ENCODE measurements at places on chromosomes 2 and 18.

GRCh38 chr2:109174626-109175349 is 45.8 kb downstream of the SH3RF3 start:
- DNase-seq: no peak

DNA sequence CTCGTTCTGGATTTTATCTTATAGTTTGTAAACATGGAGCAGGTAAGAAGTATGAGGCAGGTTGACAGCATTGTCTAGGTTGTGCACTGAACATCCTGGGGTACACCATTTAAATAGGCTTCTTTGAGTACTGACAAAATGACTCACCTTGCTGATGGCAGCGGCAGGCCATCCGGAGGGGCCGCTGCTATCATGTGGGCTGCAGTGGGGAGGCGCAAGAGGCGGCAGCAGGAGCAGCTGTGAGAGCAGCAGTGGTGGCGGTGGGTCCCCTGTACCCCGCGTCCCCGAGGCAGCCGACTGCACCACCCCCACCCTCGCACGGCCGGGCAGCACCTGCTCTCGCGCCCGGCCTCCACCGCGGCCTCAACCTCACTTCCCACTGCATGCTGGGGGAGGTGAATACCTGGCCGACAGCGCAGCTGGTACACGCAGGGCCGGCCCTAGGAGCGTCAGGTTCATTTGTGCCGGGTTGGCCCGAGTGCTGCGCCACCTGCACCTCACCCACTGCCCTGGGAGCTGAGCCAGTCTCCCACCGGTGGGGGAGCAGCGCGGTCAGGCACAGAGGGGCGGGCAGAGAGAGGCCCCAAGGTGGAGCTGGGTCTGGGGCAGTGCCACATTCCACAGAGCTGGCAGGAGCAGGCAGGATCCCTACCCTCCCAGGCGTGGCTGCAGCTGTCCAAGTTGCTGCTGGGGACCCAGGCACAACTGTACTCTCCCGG is 154.5 kb upstream of the RBMS1 start:
- no peak for DNase-seq

- DNase-seq: no peak
Observed at GRCh38 chr2:163778045-163778781, 42.4 kb upstream of the FIGN start.

DNA sequence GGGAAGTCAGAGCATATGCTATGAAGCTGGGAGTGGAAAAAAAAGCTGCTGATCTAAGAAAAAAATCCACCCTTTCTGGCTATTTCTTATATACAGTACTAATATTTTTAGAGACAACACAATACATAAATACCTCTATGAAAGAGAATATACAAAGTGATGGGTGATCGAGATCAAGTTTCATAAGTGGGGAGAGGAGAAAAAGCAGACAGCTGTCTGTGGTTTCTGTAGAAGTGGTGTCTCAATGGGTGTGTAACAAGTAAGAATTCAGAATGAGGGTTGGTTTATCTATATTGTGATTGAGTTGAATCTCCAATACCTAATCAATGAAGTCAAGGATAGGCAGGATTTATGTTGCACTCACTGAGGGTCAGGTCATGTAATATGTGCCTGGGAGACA is 191.0 kb downstream of the HNMT start:
- no peak for DNase-seq

GRCh38 chr2:127381762-127382161 is 6.0 kb downstream of the MAP3K2 start:
- no peak for DNase-seq

DNA sequence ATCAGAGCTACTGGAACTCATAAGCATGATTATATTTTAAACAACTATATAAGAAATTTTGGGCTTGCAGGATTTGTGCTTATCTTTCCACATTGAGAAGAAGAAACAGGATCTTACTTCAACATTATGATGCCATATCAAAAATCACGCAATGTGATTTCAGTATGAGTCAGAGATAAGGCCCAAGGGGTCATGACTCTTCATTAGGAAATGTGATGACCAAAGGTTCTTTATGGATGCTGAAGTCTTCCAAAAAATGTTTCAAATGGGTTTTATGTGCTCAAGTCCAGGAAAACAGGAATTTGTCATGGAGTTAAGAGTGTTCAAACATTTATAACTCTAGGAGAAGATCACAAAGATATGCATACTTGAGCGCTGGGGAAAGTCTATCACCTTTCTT is 7.8 kb upstream of the SERPINB2 start:
- no peak for DNase-seq

DNA sequence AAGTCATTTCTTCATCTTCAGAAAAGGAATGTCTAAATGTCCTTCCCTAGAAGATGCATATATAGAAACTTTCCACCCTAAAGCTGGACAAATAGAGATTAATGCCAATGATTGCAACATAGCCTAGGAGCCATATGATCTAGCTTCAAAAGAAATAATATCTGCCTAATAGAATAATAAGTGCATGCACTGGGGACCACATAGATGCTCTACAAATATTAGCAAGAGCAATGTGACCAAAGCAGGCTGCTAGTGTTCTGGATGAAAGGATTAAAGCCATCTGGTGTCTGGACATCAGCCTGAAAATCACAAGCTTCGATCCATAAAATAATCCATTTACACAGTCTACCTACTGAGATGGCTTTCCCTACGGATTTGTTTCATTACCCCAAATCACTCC is 280.1 kb upstream of the KLHL14 start:
- no peak for DNase-seq

DNA sequence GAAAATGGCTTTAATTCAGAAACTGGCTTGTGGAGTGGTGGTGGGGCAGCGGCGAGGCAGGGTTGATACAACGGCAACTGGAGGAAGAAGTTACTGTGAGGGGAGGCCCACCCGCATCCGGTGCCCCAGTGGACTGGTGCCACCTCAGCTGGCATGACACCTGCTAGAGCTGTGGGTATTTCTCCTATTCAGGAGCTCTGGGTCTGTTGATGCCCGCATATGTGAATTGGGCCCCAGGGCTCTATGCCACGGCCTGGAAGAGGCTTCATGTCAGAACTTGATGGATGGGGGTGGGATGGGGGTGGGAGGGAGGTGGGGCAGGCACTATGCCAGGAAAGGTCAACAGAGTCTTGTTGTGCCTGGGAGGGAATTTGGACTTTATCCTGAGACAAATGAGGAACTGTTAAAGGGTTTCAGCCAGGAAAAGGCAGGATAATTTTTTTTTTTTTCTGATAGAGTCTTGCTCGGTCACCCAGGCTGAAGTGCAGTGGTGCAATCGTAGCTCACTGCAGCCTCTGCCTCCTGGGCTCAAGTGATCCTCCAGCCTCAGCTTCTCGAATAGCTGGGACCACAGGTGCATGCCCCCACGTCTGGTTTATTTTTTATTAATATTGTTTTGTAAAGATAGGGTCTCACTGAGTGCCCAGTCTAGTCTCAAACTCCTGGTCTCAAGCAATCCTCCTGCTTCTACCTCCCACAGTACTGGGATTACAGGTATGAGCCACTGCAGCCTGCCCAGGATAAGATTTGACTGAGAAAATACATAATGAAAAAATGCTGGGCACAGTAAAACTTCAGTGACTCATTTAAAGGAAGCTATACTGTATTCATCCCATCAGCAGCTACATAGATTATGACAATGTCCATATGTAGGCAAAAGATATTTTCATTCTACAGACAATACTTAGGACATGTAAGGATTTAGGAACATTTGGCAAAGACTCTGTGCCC is 52.6 kb downstream of the SH2D6 start:
- DNase-seq: no peak

DNA sequence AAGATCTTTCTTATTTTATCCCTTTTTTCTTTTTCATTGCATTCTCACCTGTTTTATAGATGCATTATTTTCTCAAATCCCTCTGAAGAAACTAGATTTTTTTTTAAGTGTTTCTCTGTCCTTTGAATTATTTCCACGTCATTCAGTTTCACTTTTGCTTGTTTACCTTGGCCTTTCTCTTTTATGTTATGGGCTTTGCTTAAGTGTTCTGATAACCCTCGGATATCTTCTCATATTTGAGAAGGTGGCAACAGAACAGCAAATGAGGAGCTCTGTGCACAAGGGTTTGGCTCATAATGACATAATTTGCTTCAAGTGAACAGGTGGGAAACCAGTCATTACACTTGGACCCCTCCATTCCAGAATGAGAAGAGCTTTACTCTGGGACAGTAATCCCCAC is 111.9 kb downstream of the C1D start:
- DNase-seq: no peak

DNA sequence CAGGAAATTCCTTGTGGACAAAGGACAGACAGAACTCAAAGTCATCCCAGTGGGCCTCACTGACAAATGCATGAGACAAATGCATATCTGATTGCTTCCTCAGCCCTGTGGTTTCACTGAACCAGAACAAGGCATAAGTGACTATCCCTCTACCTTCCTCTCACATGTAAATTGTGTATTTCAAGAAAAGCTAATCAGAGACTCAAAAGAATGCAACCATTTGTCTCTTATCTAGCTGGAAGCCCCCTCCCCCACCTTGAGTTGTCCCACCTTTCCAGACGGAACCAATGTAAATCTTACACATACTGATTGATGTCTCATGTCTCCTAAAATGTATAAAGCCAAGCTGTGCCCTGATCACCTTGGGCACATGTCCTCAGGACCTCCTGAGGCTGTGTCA is 102.0 kb upstream of the TMEM200C start:
- DNase-seq: no peak

- no peak for DNase-seq
Observed at GRCh38 chr2:134838143-134838620, at the start of gene ACMSD. ACMSD (plus strand) TSS chr2:134838616; CDS start chr2:134838683, 67 bp downstream.

DNA sequence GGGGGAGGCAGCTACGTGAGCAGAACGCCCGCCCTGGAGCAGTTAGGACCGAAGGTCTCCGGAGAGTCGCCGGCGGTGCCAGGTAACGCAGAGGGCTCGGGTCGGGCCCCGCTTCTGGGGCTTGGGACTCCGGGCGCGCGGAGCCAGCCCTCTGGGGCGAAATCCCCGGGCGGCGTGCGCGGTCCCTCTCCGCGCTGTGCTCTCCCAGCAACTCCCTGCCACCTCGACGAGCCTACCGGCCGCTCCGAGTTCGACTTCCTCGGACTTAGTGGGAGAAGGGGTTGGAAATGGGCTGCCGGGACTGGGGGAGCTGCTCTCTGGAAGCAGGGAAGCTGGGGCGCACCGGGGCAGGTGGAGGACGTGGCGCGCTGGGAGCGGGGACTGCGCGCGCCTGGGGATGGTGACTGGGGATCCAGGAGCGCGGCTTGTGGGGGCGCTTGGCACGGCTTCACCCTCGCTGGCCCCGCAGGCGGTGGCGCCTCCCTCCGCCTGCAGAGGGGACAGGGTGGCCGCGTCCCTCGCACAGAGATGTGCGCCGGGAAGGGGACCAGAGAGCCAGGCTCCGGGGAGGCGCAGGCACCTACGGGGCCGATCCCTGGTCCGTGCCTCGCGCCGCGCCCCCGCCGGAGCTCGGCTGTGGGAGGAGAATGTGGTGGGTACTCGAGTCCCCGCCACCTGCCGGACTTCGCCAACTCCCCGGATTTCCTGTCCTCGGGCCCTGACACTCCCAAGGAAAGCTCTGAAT is 688 bp downstream of the CDH20 start:
- no peak for DNase-seq

DNA sequence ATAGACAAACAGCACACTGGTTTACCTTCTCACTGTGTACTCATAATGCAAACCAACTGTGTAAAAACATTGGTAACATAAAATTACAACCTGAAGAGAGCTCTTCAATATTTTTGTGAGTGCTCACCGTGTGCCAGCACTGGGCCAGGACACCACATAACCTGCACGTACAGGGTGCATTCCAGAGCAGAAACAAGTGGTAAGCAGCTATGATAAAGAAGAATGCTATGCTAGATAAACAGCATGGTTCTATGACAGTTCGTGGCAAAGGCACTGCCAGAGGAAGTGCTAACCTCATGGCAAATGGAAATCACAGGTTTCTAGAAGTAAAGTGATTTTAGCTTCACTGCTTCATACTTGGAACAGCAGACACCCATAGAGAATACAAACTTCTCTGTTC is 343.5 kb downstream of the MTX2 start:
- no peak for DNase-seq

- no peak for DNase-seq
Observed at GRCh38 chr18:6109743-6110142, 214.4 kb upstream of the TMEM200C start.

GRCh38 chr18:62332964-62333695 is 8.0 kb downstream of the TNFRSF11A start:
- no peak for DNase-seq

DNA sequence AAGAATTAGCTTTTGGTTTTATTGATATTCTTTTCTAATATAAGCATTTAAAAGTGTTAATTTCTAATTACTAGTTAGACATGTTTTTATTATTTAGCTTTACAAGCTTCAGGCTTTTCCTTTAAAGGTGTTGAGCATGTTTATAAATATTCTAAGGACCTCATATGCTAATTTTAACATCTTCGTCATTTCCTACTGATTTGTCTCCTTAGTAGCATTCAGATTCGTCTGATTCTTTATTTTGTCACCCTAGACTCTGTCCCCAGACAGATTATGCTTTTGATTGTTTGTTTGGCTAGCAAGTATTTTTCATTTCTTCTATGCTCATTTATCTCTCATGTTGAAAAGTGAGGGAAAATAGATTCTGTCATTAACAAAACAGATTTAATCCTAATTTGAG is 51.7 kb downstream of the EIF5B start:
- no peak for DNase-seq

DNA sequence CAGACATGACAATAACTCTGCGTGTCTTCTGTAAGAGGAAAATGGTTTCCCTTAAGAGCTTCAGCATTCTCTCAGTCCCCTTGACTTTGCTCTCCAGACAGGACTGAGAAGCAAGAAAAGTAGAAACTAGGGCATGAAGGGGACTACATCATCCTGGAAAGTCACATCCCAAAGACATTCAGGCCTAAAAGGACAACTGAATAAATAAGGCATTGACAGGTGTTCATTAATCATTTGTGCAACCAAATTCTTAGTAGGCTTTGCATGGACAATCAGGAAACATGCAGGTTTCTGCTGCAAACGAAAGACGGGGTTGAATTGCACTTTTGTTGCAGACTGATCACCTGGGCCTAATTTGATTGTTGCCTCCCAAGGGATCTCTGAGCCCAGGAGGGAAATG is 1.2 kb upstream of the SGPP2 start:
- no peak for DNase-seq

DNA sequence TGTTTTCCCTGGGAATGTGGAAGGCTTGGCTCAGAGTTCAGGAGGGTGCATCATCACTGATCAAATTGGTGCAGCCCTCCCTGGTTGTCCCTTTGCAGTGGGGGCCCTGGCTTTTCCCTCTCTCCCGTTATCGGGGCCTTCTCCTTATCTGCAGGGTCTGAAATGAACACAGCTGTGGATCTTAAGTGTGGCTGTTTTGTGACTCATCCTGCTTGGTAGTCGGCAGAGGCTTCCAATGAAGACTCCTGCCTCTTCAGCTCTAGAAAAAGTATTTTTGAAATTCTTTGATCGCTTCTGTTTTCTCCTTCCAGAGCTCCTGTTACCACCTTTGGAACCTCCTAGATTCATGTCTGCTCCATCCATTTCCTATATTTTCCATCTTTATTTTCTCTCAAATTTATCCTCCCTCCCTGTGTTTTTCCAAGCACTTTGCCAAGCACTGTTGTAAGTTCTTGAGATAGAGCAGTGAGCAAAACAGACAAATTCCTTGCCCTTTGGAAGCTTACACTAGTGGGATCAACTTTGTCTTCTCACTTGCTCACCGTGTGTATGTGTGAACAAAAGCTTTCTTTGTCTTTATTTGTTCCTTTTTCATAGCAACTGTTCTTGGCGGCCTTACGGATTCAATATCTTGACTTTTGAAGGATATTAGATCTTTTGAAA is 45.7 kb downstream of the RALB start:
- no peak for DNase-seq

- DNase-seq: no peak
Observed at GRCh38 chr2:23640711-23641110, 255.7 kb downstream of the KLHL29 start.
